ENCODE measurements at places on chromosomes 11 and 22.

DNA sequence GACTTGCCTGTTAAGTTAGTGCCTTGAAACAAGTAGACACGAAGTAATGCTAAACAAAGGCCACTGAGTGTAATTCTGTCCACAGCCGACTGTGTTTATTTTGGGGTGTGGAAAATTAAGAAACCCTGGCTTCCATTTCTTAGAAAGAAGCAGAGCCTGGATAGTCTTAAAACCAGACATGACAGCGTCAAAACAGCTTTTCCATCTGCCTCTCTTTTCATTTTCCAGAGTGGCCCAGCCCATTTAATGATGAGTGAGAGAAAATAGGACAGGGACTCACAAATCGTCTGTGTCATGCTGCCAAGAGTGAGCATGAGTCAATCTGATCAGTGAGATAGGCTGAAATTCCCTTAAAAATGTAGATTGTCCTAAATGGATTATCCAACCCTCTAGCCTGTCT lies 485.9 kb downstream of the JRKL start:
- no peak for DNase-seq

DNA sequence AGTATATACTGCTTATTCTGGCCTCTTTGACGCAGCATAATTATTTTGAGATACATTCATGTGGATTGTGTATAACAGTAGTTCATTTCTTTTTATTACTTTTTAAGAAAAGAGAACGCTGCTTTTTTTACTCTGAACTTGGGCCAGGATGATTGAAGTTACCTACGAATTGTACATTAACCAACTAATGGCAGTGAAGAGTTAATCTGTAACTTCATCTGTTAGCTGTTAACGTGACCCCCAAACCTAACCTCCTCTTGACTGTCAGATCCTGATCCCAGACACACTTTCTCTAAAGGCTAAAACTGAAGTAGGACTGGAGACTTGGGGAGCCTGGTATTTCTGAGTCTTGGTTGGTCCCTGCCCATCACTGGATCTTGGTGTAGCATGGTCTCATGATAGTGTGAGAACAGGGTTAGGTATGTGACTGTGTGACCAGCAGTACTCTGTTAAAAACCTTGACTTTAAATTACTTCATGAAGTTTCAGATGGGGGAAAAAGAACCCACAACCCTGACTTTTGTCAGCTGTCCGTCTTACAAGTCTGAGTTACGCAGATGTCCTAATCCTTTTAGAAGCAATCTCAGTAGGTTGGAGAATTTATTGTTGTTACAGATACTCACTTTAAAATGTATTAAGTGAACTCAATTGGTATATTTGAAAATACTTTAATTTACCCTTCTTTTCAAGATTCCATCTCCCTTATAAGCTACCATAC lies 39.4 kb downstream of the C22orf31 start:
- no peak for DNase-seq

- DNase-seq: no peak
Measured at GRCh38 chr11:108863528-108863927, 198.7 kb downstream of the DDX10 start.

- DNase-seq: peak; percentile 38
Measured at GRCh38 chr11:118051611-118052461, 25.0 kb upstream of the TMPRSS4 start.

GRCh38 chr22:17411213-17411612 lies 42.0 kb downstream of the CECR2 start:
- DNase-seq: no peak

DNA sequence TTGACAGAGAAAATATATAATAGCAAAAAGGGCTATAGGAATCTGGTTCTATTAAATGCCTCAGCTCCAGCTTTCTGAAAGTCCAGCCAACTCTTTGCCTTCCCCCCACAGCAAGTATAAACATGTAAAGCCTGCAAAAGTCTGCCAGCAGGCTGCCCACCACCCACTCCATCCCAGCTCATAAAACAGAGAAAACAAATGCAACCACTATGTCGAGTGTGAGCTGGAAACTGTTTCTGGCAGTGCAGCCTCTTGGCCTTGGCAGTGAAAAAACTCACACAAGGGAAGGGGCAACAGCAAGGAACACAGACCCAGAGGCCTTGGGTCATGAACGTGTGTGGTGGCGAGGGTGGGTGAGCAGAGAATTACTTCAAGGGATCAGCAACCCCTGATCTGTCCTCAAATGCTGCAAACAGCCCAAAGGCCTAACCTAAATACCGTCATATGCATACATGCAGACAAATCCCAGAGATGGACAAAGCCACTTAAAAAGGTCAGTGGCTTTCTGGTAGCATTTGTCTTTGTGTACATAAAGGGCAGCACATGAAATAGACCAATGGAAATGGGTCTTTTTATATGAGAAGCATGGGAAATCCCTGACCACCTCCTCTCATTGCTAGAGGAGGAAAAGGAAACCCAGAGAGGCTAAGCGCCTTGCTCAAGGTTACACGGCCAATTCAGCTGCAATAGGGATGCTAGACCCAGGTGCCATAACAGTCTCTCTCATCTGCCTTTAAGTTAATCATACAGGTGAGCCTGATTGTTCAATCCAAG lies 74.8 kb downstream of the NAT10 start:
- DNase-seq: no peak

- no peak for DNase-seq
Measured at GRCh38 chr11:1422481-1422880, 32.7 kb downstream of the BRSK2 start.

GRCh38 chr11:78510597-78510996 lies 64.1 kb downstream of the NARS2 start:
- no peak for DNase-seq

DNA sequence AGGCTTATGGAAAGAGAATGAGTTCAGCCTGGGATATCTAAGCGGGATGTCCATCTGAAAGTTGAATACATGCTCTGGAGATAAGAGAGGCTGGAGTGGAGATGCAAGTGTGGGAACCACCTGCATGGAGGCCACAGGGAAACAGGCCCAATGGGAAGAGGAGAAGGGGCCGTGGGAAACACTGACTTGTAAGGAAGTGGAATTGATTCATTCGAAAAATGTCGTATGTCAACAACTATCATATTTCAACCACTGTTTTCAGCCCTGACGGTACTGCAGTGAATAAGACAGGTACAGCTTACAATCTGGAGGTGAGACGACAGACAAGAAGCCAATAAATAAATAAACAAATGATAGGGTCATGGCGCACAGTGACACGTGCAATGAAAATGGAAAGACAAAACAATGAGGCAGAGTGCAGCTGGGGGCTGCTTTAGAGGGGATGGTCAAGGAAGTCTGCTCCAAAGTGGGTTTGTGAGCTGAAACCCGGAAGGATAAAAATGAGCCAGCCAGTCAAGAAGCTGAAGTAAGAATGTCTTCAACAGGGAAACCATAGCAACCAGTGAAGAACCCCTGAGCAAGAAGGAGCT lies 35.9 kb downstream of the EFCAB6 start:
- no peak for DNase-seq

DNA sequence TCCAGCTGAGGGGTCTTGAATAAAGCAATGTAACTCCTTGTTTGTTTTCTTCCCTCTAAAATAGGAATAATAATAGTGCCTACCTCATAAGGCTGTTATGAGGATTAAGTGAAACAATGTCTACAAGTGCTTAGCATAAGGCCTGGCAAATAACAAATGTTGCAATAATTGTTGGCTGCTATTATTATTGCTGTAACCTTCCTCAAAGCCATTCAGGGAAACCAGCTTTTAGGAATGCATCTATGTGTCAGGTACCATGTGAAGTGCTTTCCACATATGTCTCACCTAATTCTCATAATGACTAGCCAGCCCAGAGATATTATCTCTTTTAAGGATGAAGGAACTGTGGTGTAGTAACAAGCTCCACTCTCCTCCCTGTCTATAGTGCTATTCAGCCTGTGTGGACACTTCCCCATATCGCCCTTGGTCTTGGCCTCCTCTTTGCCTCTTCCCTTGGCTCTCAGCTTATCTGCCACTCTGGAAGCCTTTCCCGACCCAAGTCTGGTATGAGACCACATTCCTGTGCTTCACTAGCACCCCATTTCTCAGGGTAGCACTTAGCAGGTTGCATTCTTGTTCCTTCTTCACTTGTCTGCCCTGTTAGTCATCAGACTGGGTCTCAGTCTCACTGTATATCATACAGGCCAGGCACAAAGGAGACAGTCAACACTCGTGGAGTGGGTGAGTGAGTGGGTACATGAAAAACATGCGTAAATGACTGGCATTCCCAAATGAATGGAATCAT lies 23.8 kb downstream of the CSNK2A3 start:
- no peak for DNase-seq

DNA sequence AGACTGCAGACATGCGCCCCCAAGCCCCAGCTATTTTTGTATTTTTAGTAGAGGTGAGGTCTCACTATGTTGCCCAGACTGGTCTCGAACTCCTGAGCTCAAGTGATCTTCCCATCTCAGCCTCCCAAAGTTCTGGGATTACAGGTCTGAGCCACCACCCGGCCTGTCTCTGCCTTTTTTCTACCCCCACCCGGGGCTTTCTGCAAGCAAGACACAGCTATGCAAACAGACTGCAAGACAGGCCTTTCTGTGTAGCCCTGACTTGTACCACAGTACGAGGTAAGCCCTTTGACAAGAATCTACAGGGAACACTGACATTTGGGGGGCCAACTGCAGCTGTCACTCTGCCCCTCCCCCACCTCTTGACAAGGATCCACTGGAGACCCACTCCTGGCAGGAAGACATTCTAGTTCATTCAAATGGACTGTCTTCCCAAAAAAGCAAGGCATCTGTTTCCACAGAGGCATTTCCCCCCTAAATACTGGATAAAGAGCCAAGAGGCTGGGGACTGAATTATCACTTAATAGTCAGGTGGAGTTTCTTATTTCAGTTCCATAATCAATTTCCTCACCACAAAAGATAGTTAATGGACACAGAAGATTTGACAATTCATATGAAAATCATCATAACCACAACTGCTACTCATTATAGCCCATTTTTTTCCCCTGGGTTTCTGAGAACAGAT lies 118.2 kb downstream of the ABTB2 start:
- no peak for DNase-seq

DNA sequence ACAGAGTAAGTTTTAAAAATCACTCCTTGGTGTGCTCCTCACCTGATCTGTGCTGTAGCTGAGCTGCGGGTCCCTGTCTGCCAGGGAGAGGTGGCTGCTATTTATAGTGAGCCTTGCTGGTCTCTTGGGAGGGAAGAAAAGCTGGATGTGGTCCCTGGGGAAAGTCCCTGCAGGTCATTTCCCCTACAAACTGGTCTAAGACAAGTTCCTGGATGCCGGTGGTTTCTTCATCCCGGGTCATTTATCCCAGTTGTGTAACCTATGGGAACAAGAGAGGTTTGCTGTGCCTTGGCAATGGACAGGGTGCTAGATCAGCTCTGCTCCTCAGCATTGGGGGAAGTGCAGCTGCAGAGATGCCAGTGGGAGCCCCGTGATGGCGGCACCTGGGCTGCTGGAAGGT lies at the start of gene SAA2:
Gene SAA2 (minus strand): TSS at position 108 of the 400 bp plus-strand sequence. CDS start 657 bp downstream, outside the sequence.
- DNase-seq: no peak
